Activated CD4-positive, alpha-beta T cell treated with anti-CD3 and anti-CD28 coated beads for 48 hours (primary cell): ENCODE measurements at places on chromosomes 5 and 9.
A peak's percentile ranks its signal among the peaks of the same experiment; 100 is the strongest.

DNA sequence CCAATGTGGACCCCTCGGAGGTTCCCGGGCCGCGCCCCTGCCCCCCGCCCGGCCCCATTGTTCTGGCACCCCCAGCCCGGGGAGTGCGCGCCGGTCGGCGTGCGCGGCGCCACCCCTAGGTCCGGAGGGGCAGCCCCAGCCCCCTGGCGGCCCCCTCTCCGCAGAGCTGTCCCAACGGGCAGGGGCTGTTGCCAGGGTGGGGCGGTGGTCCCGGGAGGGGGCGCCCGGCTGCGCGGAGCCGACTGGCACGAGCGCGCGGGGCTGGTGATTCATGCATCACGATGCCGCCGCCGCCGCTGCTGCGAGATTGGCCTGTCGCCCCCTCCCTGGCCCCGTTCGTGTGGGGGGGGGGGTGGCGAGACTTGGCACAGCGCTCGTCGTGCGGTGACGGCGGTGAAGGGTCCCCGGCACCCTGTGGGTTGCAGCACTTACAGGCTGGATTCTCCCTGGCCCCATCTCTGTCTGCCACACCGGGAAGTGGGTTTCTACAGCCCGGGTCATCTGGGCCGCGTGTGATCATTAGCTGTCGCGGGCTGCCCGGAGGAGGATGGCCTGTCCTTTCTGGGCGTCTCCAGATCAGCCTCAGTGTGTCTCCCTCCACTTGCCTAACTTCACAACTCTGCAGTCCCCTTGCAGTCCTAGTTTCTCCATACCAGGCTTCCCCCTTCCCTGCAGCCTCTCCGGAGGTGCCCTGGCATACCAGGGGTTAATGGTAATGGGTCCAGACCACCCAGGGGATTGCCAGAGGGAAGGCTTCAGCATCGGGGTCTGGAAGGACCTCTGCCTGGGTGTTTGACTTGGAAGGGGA, 858 bp downstream of the NCS1 start:
- DNase-seq, result peak; percentile 47

GRCh38 chr5:132829742-132830435, 558 bp downstream of the SHROOM1 start:
- DNase-seq, result peak; percentile 80

DNA sequence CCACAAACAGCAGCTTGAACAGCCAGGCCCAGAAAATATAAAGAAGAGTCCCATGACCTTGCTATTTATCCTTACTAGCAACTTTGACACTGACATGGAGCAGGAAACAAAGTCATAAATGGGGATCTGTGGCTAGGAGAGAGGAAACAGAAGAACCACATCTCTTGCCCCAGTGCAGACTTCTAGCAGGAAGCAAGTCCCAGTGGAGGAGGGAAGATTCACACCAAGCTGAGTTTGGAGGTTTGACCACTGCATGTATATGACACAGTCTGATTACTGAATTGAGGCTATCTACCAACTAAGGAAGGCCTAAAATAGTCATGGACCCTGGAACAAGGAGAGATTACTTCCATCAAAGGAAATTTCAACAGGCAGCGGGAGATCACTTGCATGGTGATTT, 51.4 kb downstream of the CDH6 start:
- DNase-seq, result no peak

DNA sequence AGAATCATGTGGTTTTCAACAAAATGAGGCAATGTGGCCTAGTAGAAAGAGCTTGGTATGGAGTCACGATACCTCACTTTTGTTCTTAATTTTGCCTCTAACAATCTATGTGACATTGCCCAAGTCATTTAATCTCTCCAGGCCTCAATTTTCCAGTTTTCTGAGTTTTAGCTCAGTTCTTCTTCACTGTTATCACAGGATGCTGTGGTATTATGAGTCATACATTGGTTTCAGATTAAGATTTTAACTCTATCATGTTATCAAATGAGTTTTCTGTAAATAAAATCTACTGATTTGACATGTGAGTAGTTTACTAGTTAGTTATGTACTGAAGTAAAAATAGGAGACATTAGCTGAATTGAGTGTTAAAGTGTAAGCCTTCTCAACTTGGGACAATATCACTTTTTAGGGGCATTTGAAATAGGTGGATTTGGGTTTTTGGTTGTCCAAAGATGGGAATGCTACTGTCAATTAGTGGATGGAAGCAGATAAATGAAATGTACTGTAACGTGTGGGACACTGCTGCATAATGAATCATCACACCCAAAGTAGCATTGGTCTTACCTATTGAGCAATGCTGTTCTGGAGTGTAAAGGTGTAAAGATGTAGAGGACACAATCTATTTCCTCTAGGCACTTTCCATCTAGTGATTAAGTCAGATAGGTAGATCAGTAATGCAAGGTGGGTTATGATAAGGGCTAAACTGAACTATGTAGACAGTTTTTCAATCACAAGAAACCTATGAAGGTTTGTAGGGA, 73.3 kb downstream of the NNT start:
- DNase-seq, result no peak

DNA sequence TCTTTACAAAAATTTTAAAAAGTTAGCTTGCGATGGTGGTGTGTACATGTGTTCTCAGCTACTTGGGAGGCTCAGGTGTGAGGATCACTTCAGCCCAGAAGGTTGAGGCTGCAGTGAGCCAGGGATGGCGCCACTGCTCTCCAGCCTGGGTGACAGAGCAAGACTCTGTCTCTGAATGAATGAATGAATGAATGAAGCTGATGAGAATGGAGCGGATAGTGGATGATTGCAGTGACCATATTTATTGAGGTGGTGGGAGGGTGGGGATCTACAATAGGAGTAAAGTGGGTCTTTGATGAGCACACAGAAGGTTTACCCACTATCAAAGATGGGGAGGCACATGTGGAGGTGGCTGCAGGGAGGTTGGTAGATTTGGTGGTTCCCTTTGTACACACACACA, 120.2 kb downstream of the AOPEP start:
- no peak for DNase-seq

DNA sequence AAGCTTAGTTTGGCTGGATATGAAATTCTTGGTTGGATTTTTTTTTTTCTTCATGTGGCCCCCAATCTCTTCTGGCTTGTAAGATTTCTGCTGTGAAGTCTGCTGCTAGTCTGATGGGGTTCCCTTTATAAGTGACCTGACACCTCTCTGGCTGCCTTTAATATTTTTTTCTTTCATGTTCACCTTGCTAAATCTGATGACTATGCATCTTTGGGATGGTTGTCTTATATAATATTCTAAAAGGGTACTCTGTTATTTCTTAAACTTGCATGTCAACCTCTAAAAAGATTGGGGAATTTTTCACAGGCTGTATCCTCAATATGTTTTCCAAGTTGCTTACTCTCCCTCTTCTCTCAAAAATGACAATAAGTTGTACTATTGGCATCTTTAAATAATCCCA, 500.0 kb downstream of the CAAP1 start:
- no peak for DNase-seq

DNA sequence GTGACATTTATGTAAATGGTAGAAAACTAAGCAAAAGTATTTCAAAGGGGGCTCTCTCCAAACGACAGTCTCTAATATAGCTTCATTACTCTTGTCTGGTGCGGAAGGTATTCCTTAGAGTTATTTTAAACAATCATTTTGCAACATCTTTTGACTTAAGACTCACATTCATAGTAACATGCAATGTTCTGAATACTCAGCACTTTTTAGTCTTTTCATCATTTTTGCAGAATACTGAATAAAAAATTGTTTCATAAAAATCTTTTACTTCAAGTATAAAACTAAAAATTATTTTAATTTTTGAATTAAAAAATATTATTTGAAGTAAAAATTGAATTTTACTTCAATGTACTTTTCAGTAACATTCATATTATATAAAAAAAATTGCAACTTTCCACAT, 321.1 kb downstream of the PLK2 start:
- DNase-seq, result no peak

DNA sequence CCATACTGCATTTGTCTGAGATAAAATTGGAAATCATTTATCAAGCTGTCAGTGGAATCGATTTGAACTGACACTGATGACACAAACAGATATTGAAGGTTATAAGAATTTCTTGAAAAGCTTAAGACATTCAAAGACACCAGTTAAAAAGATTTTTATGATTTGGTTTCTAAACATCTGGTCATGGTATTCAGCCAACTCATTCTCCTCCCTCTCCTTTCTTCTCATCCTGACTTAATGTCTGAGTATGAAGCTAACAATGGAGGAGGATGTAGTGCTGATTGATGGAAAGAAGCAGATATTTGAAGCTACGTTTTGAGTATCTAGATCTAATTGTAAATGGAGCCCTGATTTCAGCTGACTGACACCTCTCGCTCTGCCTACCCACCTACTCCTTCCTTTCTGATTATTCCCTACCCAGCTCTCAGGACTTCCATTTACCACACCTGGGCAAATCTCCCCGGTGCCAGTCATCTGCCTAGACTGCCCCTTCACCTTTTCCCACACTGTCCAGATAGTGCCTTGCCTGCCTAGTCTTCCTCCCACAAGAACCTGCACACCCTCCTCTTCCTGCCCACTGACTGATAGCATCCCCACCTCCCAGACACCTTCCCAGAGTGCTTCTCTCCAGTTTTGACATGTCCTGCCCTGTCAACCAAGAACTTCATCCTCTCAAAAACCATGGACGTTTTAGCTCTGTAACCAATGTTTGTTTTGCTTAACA, 20.7 kb upstream of the LIFR start:
- no peak for DNase-seq

DNA sequence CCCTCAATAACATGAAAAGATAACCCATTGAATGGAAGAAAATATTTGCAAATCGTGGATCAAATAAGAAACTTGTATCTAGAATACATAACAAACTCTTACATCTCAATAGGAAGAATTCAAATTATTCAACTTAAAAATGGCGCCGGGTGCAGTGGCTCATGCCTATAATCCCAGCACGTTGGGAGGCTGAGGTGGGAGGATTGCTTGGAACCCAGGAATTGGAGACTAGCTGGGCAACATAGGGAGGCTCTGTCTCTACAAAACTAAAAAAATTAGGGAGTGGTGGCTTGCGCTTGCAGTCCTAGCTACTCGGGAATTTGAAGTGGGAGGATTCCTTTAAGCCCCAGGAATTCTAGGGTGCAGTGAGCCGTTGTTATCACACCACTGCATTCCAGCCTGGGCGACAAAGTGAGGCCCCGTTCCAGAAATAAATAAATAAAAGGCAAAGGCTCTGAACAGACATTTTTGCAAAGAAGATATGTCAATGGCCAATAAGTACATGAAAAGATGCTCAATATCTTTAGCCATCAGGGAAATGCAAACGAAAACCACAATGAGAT, 21.5 kb upstream of the TBC1D2 start:
- DNase-seq, result no peak

GRCh38 chr9:102035929-102036328, 297.5 kb upstream of the GRIN3A start:
- DNase-seq, result no peak

- DNase-seq, result no peak
Measured at GRCh38 chr5:177449140-177450061, 2.8 kb downstream of the PRR7 start.

DNA sequence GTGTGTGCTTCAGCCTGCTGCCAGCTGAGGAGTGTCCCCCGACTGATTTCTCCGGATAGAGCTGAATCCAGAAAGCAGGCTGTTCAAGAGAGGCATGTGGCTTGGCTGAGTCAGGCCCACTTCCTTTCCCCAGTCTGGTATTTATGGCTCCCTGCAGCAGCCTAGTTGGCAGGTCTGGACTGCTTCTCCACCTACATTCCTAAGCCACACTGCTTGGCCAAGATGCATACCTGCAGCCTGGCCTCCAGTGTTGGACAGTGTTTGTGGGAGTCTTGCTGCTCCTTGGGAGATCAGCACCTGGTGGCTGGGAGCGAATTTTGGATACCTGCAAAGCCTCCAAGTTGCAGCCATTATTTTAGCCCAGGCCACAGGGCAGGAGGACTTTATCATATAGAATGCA, 670.8 kb downstream of the ACTL7B start:
- no peak for DNase-seq

DNA sequence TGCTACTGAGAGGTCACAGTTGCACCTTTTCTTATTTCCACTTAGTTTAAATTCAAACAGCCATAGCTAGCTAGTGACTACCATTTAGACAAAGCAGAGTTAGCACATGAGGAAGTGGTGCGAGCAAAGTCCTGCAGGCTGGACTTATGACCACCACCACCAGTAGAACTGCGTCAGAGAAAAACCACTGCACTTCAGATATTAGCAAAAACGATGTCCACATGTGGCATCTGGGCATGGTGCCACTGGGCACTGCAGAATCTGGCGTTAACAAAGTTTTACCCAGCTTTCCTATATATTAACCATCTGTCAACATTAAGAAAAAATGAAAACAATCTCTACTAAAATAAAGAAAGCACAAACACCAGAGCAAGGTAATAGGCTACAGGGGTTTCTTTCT, 80.1 kb downstream of the SPTLC1 start:
- no peak for DNase-seq

GRCh38 chr9:104746285-104746684, 1.2 kb upstream of the NIPSNAP3A start:
- DNase-seq, result no peak

GRCh38 chr5:87752362-87752761, 339.6 kb upstream of the CCNH start:
- no peak for DNase-seq

DNA sequence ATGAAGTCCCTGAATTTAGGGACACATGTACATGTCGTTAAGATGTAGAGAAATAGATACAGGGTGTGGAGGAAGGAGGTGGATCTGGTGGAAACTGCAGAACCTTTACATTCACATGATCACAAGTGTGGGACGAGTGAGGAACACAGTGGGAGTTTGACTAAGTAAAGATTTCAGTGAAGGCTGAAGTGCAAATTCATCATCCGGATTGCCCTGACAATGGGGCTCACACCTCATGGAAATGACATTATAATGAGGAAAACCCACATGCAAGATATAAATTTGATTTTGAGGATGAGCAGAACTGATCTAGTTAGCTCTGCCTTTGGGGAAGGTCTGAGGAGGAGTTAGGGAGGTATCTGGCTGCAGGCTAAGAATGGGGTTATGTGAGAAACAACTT, 173.9 kb downstream of the FSTL4 start:
- DNase-seq, result no peak

DNA sequence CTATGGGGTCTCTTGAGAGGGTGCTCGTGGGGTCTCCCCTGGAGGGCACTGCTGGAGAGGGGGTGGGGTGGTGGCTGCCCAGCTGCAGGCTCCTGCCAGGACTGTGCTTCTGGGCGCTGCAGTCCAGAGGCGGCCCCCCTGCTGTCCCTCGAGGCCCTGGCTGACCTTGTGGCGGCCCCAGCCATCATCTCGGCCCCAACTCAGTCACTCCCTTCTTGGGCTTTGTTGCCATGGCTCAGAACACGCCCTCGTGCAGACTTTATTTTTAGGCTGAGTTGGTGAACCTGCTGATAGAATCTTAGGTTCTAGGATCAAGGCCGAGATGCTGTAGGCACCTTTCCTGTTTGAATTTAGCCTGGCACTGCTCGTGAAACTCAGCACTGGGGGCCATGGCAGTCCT, 22.8 kb downstream of the FBXW5 start:
- no peak for DNase-seq

- peak; percentile 48 for DNase-seq
Measured at GRCh38 chr9:72633966-72634365, 112.6 kb downstream of the TMC1 start.

DNA sequence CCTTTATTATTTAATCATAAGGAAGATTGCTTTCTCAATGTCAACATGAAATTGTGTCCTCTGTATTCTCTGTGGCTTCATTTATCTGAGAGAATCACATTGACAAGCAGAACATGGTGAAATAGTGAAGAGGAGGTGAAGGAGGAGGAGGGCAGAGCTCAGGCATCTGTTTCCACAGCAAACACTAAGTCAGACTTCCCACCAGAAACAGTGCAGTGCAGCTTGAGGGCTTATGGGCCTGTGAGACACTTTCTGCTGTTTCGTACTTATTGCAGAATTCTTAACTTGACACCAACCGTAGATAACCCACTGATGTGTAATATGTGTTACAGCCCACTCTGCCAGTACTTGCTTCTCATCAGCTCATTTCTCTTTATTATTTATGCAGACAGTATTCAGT, 386.3 kb downstream of the DIRAS2 start:
- DNase-seq, result no peak
